Activated naive CD4-positive, alpha-beta T cell treated with anti-CD3 and anti-CD28 coated beads, Interleukin-2, amount 10 ng/mL, durations not matched to agents 7 days and 5 days (primary cell): ENCODE measurements at places on chromosomes 6 and 20.

- DNase-seq, result no peak
Observed at GRCh38 chr6:51411496-51412125, 592.9 kb downstream of the TFAP2B start.

DNA sequence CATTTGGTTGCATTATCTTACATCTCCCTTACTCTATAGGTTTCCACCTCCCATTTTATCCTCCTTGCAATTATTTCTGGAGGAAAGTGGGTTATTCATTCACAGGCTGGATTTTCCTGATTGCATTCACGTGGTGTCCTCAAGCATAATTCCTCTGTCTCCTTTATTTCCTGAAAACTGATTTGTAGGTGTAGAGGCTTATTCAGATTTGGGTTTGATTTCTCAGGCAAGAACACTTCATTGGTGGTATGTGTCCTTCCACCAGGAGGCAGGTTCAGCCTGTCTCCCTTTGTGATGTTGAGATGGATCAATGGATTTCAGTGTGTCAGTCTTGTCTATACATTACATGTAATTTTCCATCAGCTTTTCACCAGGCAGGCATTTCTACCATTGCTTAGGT lies 17.3 kb downstream of the DNPH1 start:
- DNase-seq, result no peak

GRCh38 chr6:43584892-43585570 lies 9.0 kb downstream of the POLH start:
- peak; percentile 74 for DNase-seq

GRCh38 chr6:41568202-41568584 lies 22.0 kb downstream of the FOXP4 start:
- no peak for DNase-seq

- DNase-seq, result no peak
Observed at GRCh38 chr6:21648475-21649050, 55.0 kb downstream of the SOX4 start.

- DNase-seq, result no peak
Observed at GRCh38 chr20:53296451-53297153, 297.0 kb downstream of the ZNF217 start.

DNA sequence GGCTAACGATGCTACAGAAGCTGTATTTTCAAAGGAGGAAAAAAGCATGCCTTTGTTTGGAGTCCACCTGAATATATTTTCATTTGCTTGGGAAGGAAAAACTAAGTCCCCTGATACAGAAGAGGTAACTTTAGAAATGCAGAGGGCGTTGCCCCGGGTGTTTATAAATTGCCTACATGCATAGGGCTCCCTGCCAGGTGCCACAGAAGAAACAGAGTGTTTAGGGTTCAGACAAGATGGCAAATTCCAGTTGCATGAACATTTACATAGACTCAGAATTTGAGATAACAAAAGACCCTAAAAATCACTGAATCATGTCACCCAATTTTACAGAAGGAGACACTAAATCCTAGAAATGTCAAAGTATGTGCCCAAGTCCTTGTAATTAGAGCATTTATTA lies 19.9 kb downstream of the RIN2 start:
- no peak for DNase-seq

- no peak for DNase-seq
Observed at GRCh38 chr20:53795170-53795569, 201.5 kb upstream of the ZNF217 start.

DNA sequence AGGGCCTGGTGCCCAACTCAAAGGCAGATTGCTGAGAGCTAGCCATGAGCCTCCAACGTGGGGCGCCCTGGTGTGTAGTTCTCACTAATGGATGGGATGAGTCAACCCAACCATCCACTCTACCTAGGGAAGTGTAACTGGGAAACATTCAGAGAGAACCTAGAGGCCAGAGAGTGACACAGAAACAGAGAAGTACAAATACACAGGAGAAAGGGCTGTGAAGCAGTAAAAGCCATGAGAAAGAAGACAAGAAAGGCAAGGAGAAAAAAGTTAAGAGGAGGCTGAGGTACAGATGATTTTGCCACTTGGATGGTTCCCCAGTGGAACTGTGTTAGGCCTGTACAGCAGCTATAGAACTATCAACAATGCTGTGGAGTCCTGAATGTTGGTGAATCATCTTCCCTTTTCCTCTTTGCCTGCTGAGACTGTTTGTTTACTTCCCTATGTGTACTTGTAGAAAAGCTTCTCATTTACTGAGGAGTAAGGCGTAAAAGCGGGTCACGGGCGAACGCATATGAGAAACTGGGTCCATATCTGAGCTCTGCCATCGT lies 39.0 kb downstream of the MAN1A1 start:
- DNase-seq, result no peak

DNA sequence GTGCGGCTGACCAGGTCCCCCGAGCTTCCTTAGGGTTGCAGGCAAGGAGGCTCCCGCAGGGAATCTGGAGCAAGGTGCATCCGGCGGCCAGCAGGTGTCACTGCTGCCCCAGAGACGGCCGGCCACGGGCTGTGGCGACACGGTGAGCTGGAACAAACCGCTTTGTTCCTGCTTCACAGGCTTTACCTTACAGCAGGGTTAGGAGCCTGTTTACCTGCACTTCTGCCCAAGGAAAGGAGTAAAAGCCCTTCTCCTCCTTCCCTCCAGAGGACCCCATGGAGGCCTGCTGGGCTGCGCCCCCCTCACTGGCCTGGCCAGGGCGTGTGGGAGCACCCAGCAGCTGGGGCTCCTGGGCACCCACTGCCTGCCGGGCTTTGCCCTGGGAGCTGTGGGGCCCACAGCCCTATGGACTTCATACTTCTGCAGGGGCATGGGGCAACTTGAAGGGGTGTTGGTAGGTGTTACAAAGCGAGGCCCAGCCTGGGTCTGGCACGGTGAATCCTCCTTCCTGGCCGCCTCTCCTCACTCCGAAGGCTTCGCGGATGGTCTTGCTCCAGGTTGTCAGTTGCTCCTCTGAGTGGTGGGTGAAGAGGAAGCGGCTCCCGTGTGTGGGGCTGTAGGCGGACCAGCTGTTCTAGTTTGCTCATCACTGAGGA lies 88.4 kb downstream of the CDC5L start:
- peak; percentile 79 for DNase-seq

DNA sequence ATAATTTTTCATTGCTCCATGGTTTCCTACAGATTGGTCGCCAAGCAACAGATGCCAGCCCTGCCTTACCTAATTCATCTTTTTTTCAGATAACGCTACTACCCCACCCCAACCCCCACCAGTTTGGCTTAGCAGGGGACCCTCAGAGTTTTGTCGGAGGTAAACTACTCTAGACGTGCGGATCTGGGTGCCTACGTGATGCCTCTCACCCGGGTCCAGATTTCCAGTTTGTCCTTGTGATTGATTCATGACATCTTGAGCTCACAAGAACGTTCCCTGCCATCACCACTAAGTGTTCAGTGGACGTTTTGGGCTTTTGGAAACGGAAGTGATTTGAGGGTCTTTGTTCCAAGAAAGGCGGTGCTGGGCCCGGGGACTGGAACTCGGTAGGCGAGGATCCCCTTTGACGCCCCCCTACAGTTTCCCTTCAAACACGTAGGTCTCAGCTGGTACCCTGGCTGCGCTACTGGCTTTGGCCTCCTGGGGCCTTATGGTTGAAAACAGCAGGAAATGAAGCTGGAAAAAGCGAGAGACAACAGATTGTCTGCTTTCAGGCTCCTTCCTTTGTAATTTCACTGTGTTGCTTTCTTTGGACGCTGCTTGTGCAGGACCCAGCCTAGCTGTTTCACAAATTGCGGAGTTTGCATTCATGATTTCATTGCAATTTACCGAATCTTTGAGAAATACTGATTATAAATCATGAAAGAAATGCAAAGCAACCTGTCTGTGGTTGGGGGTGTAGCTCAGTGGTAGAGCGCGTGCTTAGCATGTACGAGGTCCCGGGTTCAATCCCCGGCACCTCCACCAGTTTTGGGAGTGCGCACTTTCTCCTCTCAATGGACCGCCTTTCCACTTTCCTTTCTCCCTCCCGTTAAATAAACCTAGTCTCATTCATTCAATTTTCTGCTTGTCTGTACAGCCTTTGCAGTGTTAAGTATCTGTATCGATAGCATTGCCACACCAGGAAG lies 81.0 kb downstream of the GPX5 start:
- no peak for DNase-seq

- no peak for DNase-seq
Observed at GRCh38 chr6:40288919-40289318, 298.2 kb downstream of the LRFN2 start.

- no peak for DNase-seq
Observed at GRCh38 chr6:62298745-62299392, 12.8 kb upstream of the KHDRBS2 start.

DNA sequence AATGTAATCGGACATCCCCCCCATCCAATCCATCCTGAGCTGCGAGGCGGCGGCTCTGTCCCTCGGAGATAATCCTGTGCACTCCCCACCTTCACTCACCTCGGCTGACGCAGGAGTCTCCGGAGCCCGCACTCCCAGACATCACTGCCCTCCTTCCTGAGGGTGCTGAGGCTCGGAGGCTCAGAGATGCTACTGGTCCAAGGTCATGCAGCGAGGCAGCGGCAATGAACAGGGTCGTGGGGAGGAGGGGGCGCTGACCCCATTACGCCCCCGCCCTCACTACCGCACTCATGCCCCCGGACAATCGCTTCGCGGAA lies 485 bp downstream of the ADISSP start:
- peak; percentile 46 for DNase-seq

- no peak for DNase-seq
Observed at GRCh38 chr6:79628466-79629288, 2.5 kb upstream of the SH3BGRL2 start.

- no peak for DNase-seq
Observed at GRCh38 chr6:10386220-10386619, 28.7 kb downstream of the TFAP2A start.

DNA sequence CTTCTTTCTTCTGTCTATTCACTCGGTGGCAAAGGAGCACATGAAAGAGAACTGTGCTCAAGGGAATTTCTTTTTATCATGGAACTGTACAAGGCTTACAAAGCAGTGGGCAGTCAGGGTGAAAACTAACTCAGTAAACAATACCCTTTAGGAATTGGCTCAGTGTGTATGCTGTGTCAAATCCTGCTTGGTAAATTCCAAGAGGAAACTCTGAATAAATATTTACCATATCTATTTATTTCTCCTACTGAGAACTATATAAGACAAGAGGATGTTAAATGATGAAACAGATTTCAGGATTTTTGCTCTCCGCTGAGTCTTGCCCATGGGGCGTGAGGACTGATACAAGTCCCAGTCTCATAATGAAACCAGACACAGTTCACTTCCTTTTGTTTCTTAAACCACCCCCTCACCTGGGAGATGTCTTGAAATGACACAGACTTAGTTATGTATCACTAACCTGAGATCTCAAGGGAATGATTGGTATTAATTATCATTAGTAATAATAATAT lies 188.8 kb downstream of the BACH2 start:
- peak; percentile 53 for DNase-seq

- no peak for DNase-seq
Observed at GRCh38 chr20:17674722-17675518, 7.1 kb downstream of the RRBP1 start.

- DNase-seq, result peak; percentile 62
Observed at GRCh38 chr6:26033941-26034354, 53.3 kb upstream of the HFE start.

DNA sequence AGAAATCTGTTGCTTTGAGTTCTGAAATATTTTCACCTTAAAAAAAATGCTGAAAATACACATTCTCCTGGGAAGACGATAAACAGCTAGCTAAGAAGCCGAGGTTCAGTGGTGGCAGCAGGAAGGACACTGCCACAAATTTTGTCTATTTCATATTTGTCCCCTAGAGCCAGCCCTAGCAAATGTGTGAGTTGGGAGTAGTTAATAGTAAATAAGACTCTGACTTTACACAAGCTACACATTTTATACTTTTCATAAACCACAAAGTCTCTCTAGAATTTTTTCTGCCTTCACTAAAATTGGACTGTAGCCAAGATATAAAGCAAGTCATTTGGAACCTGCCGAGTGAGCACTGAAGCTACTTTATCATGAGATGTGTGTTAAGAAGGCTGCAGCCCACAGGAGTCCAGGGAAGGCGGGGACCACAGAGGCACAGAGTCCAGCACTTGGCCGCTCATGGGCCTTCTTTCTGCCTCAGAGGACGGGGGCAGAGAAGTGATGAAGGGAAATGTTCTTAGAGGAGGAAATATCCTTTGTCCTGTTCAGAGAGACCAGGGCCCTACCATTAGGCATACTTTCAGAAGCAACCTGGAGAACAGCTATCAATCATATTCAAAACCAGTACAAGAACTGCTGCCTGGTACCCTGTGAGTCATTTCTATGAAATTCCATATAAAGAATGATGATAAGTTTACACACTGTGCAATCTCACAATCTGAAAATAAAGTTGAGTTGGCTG lies 241.7 kb upstream of the TAB2 start:
- DNase-seq, result no peak

DNA sequence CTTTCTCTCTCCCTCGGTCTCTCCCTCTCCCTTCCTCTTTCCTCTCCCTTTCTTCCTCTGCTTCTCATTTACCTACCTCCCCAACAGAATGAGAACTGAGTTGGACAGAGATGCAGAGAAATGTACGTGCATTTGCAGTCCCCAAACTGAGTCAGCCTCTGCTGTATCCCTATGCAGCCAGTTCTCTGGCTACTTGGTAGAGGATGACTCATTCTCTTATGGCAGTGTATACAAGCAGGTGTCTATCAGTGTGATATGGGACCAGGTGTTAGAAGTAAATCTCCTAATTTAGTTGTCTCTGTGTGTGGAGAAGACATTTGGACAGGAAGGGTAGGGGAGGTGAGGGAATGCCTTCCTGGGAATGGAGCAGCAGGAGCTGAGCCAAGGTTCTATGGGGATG lies 470.8 kb downstream of the CD109 start:
- DNase-seq, result no peak

DNA sequence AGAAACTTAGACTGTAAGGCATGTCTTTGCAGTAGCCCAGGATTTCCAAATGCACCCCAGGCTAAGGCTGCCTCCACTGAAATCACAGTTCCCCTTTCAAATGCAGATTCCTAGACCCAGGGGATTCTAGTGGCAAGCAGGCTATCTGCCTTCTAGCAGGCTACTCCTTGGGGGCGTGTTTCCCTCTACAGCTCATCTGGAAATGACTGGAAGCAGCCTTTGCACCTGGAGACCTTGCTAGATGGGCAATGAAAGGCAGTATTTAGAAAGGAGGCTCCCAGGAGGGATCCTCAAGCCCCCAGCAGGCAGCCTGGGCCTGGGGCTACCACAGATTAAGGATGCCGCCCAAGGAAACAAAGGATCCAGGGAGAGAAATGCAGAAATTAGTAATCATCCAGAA lies 26.0 kb upstream of the SYNDIG1 start:
- DNase-seq, result no peak

- DNase-seq, result no peak
Observed at GRCh38 chr6:35647400-35647799, 41.3 kb downstream of the FKBP5 start.

GRCh38 chr6:165321150-165321549 lies 11.7 kb upstream of the C6orf118 start:
- no peak for DNase-seq

GRCh38 chr6:148716811-148717210 lies 30.0 kb upstream of the UST start:
- no peak for DNase-seq

GRCh38 chr6:104604685-104605084 lies 255.0 kb downstream of the HACE1 start:
- no peak for DNase-seq
